H7 (cell line): ENCODE measurements at places on chromosomes 2 and 18. TPM values are rescaled to one million over a fixed set of nuclear protein-coding genes. Genes with fewer than 3 reads are reported as not detected.

The CREB1 gene
- 48.9 and 63.5 TPM in 2 replicates for total RNA-seq

The SMPD4 gene
- 68.8 and 69.7 TPM in 2 replicates for total RNA-seq

The ZBTB7C gene
- total RNA-seq: 0.15 and 0.38 TPM in 2 replicates

The BOK gene
- total RNA-seq: 59.5 and 61.6 TPM in 2 replicates

The ANKAR gene
- total RNA-seq: 1.8 and 2.7 TPM in 2 replicates

The RAB31 gene
- 29.6 and 29.7 TPM in 2 replicates for total RNA-seq

The IDH1 gene
- 347 and 410 TPM in 2 replicates for total RNA-seq

The TXNL4A gene
- 80.2 and 98.4 TPM in 2 replicates for total RNA-seq

The STRN gene
- 17.4 and 17.9 TPM in 2 replicates for total RNA-seq

The NEUROD1 gene
- 0.04 TPM in 1 of 2 replicates, not detected in the other for total RNA-seq

The ONECUT2 gene
- 0.62 and 0.89 TPM in 2 replicates for total RNA-seq

The TBR1 gene
- under 0.01 and 0.37 TPM in 2 replicates for total RNA-seq

The ARHGAP15 gene
- total RNA-seq: not detected in 2 replicates

The RRM2 gene
- total RNA-seq: 56.7 and 71.9 TPM in 2 replicates

The TNFRSF11A gene
- 1.2 and 2.8 TPM in 2 replicates for total RNA-seq

The CHRND gene
- not detected in 2 replicates for total RNA-seq

The CYTIP gene
- 0.87 TPM in 1 of 2 replicates, not detected in the other for total RNA-seq

The CCDC150 gene
- 18.4 and 27.7 TPM in 2 replicates for total RNA-seq

The VWA3B gene
- total RNA-seq: 1.0 TPM in 1 of 2 replicates, not detected in the other

The SCYGR4 gene
- not detected in 2 replicates for total RNA-seq

The ALK gene
- total RNA-seq: 0.15 and 0.21 TPM in 2 replicates

The CNTNAP5 gene
- total RNA-seq: 0.04 and 0.28 TPM in 2 replicates

The SLC30A3 gene
- 0.89 and 1.4 TPM in 2 replicates for total RNA-seq

The SIX3 gene
- 1.7 and 3.0 TPM in 2 replicates for total RNA-seq

The NT5DC4 gene
- total RNA-seq: not detected in 2 replicates

The CD226 gene
- total RNA-seq: not detected in 2 replicates

The GALNT5 gene
- 0.07 and 0.18 TPM in 2 replicates for total RNA-seq

The DPP10 gene
- total RNA-seq: 15.6 and 19.3 TPM in 2 replicates

The AQP12A gene
- not detected in 2 replicates for total RNA-seq

The GPATCH11 gene
- total RNA-seq: 4.8 and 5.1 TPM in 2 replicates

The ASXL3 gene
- 0.07 and 0.63 TPM in 2 replicates for total RNA-seq

The ITM2C gene
- total RNA-seq: 392 and 393 TPM in 2 replicates

The CYRIA gene
- 1.5 and 1.7 TPM in 2 replicates for total RNA-seq

The MAPK4 gene
- total RNA-seq: 2.2 and 2.7 TPM in 2 replicates

The TCF23 gene
- total RNA-seq: not detected in 2 replicates

The FZD7 gene
- 103 and 114 TPM in 2 replicates for total RNA-seq

The GAREM1 gene
- total RNA-seq: 4.9 and 6.5 TPM in 2 replicates

The NR4A2 gene
- total RNA-seq: 0.37 and 0.45 TPM in 2 replicates

The SLC11A1 gene
- not detected in 2 replicates for total RNA-seq

The HOXD3 gene
- not detected in 2 replicates for total RNA-seq

The RTP5 gene
- not detected in 2 replicates for total RNA-seq

The PLGLB2 gene
- not detected in 2 replicates for total RNA-seq

The ATP6V1B1 gene
- total RNA-seq: 0.14 TPM in 1 of 2 replicates, not detected in the other

The IGFBP5 gene
- 2.9 and 10.2 TPM in 2 replicates for total RNA-seq
